Activated CD4-positive, alpha-beta T cell treated with anti-CD3 and anti-CD28 coated beads, Interleukin-2, amount 10 ng/mL, durations not matched to agents 7 days and 5 days (primary cell): ENCODE measurements at places on chromosomes 16 and 17.
A peak's percentile ranks its signal among the peaks of the same experiment; 100 is the strongest.

GRCh38 chr17:78407387-78408000, 29.0 kb downstream of the PGS1 start:
- DNase-seq = no peak

- DNase-seq = no peak
Observed at GRCh38 chr17:29066606-29067005, 23.7 kb downstream of the PIPOX start.

DNA sequence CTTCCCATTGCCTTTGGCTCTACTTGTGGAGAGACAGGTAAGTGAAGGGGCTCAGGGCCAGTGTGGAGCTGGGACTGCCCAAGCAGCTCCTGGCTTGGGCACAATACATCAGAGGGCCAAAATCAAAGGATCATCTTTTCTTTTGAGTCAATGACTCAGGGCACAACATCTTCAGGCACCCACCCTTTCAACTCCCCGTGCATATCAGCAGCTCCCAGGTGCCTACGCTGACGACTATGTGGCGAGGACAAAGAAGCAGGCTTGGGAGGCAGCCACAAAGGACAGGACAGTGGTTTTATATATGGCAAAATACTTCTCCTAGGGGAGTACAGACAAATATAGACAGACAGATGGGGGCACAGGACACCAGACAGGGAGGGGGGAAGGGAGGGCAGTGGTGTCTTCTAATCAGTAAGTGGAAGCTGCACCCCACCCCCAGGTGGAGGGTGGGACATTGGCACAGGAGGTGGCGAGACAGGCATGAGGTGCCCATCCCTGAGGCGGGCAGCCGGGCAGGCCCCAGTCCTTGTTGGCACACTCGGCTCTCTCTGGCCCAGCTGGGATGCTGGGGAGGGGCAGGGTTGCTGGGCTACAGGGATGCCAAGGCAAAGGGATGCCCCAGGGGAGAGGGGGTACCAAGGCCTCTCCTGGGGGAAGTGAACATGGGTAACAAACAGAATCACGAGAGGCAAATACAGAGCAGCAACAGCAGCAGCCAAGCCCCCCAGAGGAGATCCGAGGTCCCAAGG, 7.7 kb upstream of the ARL5C start:
- DNase-seq = no peak

DNA sequence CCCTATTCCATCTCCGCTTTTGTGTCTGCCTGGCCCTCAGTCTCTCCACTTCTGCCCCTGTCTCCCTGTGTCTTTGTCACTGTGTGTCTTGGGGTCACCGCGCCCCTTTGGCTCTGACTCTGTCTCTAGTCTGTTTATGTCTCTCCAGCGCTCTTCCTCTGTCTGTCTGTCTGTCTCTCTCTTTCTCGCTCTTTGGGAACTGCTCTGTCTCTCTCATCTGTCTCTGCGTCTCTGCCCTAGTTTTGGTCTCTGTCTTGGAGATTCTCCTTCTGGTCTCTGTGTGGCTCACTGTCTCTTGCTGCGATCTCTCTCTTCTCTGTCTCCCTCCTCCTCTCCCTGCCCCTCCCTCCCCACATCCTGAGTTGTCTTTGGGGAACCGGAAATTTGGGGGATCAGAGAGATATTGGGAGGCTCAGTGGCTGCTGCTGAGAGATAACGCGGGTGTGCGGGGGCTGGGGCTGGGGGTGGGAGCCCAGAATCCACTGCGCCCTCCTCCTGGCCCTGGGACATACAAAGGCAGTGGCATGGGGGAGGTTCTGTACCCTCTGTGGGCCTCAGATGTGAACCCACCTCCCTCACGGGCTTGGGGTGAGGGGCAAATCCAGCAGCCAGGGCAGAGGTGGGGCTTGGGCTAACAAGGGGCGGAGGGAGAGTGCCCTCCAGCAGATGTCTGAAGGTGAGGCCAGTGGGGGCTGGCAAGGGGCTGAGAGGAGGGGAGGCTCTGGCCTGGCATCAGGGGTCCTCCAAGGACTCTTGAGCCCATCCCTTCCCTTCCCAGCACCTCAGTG, 24.4 kb downstream of the LAT start:
- DNase-seq = peak; percentile 37
